Ureter (tissue), 1 donor: ENCODE measurements at places on chromosomes 1 and 21.

- DNase-seq, result no peak
Measured at GRCh38 chr1:221712198-221712684, 29.6 kb downstream of the DUSP10 start.

- no peak for DNase-seq
Measured at GRCh38 chr1:6198646-6199297, 623 bp downstream of the RPL22 start.

DNA sequence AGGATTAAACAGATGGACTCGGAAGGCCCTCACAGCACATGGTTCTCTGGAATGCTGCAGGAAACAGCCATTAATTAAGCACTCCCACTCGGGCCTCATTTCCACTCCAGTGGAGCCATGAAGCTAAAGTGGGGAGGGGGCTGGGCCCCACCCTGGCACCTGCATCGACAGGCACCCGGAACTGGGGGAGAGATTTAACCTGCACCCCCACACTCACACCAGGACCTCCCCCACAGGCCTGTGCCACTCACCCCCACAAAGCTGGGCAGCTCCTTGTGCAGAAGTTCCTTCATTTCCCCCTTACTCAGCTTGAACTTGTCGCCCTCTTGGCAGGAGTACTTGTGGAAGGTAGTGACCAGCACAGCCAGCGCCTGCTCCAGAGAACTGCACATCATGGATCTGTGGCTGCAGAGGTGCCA lies 2.2 kb downstream of the S100A2 start:
- DNase-seq, result peak; percentile 41

GRCh38 chr1:154148807-154149206 lies 6.1 kb downstream of the NUP210L start:
- DNase-seq, result no peak

DNA sequence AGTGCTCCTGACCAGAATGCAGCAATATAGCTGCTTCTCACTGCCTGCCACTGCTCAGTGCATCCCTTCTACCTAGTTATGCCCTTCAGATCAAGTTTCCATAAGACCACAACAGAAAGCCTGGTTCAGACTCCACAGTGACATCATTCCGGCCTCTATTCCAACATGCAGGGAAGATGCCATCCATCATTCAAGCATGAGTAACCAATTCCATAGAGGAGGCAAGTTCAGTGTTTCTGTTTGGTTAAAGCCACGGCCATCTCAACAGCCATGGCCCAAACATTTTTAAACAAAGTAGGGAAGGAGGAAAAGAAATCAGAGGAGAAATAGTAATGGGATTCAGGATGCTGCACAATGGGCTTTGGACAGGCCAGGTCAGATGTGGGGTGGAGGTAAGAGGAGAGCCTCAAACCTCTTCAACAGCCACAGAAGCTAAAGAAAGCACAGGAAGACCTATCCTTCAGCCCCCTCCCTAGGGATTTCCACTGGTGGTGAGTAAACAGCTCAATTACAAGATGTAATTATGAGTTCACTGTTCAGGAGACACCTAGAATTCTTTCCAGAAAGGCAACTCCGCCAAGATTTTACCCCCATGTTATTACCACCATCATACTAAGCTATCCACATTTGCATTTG lies 484.9 kb downstream of the SETD4 start:
- no peak for DNase-seq
